ENCODE measurements at places on chromosomes 12 and 14.

DNA sequence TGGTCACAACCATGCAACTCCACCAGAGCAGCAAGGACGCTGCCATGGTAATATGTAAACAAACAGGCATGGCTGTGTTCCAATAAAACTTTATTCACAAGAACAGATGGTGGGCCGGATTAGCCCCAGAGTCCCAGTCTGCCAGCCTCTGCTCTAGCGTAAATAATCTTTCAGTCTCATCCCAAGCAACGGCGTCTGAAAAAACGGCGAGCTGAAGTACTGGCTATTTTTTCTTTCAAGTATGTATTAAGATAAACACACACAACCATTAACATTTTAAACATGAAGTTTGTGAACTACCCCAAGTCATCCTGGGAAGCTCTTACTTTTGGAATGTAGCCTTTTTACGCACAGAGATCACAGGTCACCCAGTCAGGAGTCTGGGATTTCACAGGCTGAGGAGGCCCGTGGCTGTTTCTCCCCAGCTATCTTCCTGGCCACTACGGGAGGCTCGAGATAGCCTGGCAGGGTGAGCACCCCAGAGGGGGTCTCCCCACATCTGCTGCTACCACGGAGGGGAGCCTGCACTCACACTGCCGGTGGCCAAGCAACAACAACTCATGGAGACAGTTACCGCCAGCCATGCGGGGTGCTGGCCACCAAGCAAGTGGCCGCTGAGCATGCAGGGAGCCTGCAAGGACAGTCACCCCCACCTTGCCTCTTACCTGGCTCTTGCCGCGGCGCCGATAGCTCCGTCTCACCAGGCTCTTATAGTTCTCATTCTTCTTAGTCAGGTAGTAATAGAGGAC lies 124.6 kb downstream of the RFLNA start:
- DNase-seq: no peak

- no peak for DNase-seq
Observed at GRCh38 chr12:6914947-6915788, 788 bp downstream of the ENO2 start.

DNA sequence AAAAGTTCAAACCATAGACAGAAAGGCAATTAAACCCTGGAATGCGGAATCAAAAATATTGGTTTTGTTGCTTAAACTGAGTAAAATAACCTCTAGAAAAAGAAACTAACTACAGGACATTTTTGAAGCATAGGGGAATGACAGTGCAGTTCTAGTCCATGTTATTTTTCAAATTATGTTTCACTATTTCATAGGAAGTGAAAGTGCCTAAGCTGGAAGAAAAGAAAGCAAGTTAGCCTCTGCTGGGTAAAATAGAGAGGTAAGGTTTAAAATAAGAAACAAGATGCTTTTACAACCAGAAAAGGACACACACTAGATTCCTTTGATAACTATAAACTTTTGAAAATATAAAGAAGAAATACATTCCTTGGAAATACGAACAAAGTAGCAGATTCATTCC lies 1.1 kb downstream of the CLECL1 start:
- DNase-seq: no peak

DNA sequence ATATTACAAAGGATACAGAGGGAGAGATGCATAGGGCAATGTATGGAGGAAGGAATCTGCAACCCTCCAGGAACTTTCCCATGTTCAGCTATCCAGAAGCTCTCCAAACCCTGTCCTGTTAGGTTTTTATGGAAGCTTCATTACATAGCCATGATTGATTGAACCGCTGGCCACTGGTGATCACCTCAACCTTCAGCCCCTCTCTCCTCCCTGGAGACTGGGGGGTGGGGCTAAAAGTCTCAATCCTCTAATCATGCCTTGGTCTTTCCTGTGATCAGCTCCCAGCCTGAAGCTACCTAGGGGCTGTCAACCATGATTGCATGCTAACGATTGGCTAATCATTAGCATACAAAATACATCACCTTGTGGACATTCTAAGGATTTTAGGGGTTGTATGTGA lies 123.4 kb downstream of the ST8SIA1 start:
- DNase-seq: no peak

- DNase-seq: no peak
Observed at GRCh38 chr12:42284157-42284556, 41.7 kb downstream of the ZCRB1 start.

DNA sequence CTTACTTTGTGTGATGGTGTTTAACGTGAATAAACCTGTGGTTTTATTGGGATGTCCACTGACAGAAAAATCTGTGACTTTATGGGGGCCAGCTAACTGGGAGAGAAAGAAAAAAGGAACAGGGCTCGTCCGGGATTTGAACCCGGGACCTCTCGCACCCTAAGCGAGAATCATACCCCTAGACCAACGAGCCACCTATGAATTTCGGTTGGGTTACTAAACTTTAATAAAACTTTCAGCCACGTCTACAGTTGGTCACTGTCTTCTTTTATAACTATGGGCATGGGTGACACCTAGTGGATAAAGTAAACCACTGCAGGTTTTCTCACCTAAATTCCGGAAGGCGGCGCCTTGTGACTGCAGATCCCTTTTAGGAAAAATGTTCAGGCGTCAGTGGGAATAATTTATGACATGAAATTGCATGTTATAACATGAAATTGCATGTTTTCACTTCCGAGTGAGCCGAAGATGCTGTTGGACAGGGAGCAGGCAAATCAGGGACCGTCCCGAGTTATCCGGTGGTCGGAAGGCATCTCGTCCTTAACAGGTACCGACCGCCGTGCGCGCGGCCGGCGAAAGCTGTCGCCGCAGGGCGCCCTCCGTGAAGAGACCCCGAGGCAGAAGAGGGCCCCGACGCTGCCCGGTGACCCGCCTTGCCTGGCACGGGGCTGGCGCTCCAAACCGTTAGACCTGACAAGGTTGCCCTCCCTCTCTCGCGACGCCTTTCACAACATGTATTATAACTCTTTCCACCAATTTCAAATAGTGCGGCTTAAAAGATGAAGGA lies 18.2 kb upstream of the RNASE12 start:
- DNase-seq: peak; percentile 67

- DNase-seq: no peak
Observed at GRCh38 chr14:100777818-100778525, 47.9 kb upstream of the MEG3 start.

- no peak for DNase-seq
Observed at GRCh38 chr12:41277100-41277945, 89.2 kb downstream of the PDZRN4 start.

DNA sequence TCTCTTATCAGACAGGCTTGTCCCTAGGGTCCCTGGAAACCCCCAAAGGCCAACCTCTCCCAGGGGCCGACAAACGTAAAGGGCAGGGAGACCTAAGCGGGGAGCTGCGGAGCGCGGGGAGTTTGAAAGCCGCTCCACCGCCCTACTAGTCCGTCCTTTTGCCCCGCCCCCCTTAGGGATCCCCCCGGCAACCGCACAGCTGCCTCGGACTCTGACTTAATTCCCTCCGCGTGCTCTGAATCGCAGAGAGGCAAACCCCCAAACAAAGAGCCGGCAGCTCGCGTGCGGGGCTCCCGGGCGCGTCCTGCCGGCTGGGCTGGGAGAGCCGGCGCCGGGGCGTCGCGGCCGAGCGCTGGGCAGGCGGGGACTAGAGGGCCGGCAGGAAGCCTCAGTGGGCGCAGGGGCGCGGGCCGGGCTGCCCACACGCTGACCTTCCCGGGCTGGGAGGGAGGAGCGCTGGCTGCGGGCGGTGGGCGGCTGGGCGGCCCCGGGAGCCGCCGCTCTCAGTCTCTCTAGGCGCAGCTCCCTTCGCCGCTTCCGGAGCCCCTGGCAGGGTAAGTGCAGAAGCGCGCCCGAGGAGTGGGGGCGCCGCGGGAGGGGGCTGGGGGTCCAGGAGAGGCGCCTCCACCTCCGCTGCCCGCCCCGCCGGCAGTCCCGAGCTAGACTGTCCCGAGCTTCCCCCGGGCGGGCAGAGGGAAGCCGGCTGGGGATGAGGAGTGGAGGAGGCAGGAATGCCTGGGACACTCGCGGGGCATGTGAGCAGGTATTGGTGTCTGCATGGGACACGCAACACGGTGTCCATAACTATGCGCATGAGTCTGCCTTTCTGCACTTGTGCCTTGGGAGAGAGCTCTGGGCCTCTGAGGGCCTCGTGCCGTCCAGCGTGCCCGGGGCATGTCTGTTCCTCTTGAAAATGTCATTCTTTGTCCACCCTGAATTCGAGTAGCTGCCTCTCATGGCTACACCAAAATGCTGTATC lies at the start of gene TSPAN11:
Gene TSPAN11 (plus strand): TSS at position 506 of the 979 bp plus-strand sequence. CDS start 27,244 bp downstream, outside the sequence.
- peak; percentile 19 for DNase-seq

DNA sequence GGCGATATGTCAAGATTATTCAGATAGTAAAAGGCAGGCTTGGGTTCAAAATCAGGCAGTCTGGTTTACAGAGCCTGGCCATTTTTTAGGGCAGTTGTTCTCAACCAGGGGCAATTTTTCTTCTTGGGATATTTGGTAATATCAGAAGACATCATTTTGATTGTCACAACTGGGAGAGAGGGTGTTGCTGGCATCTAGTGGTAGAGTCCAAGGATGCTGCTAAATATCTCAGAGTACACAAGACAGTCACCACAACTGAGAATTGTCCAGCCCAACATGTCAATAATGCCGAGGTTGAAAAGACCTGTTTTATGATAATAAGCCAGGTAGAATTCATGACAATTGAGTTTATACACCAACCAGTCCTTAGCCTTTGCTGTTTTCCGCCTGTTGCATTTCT lies 733.9 kb downstream of the NRXN3 start:
- no peak for DNase-seq

DNA sequence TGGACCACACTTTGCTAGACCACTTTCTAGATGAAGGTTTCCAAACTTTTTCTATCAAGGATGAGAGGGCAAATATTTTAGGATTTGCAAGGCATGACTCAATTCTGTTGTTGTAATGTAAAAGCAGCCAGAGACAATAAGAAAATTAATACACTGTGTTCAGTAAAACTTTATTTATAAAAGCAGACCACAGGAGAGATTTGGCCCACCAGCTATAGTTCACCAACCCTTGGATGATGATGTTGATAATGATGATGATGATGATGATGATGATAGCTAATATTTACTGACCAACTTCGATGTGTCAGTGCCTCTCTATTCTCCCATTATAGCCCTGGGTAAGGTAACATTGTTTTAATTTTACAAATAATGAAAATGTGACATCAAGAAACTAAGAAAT lies 156.5 kb downstream of the BTG1 start:
- no peak for DNase-seq

DNA sequence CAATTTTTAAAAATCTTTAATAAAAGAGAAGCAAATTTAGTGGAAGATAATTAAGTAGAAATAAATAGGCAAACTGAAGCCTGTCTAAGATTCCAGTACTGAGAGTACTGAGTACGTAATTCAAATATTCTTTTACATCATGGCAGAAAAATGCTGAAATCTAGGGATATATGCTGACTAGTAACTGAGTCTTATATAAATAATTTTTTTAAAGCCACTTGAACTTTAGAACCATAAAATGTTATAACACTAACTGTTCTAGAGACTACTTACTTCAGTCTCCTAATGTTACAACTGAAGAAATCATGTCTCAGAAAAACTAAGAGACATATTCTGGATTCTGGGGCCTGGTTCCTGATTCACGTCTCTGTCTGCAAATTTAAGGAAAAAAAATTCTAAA lies 230.6 kb upstream of the PLEKHG7 start:
- no peak for DNase-seq

- DNase-seq: no peak
Observed at GRCh38 chr14:29648045-29648444, 279.6 kb downstream of the PRKD1 start.

DNA sequence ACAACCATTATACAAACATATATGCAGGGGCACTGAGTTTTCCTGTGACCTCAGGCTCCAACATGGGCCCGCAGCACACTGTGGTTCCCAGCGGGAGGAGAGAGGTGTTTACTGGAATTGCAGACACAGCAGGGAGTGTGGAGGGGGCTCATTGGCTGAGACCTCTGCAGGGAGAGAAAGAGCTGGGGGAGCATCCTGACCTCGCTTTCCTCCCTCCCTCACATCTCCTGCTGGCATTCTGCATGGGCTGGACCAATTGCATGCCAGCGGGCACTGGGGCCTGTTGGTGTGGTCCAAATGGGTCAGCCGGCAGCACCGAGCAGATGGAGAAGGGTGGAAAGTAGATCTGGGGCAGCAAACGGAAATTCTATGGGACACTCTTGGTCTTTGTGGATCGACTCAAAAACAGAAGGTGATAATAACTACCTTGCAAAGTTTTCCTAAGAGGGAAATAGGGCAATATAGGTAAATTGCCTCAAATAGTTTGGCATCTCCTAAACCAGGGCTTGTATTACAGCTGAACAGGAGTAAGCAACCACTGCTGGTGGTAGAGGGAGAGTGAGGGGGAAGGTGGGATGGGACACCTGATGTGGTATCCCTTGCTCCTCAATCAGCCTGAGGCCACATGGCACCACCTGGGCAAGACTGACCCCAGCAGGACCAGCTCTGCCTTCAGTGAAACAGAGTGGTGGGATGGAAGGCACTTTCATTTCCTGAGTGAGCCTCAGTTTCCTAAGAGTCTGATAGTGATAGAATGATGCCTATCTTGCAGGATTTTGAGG lies 86.9 kb downstream of the NTF3 start:
- no peak for DNase-seq

DNA sequence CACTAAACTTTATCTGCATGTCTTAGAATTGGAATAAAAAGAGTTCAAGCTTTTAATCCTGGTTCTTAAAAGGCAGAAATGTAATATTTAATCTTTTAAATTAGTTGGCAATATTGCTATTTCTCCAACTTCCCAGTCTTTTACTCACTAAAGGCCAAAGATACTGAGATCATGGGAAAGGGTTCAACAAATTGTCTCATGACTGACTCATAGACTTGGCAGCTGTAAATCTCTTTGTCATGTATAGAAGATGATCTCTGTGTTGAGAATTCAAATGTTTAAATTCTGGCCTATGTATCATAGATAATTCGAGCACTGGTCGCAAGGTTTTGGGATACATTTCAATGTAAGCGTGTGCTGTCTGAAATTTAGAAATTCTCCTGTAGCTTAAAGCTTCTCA lies 40.1 kb upstream of the STRAP start:
- DNase-seq: no peak

DNA sequence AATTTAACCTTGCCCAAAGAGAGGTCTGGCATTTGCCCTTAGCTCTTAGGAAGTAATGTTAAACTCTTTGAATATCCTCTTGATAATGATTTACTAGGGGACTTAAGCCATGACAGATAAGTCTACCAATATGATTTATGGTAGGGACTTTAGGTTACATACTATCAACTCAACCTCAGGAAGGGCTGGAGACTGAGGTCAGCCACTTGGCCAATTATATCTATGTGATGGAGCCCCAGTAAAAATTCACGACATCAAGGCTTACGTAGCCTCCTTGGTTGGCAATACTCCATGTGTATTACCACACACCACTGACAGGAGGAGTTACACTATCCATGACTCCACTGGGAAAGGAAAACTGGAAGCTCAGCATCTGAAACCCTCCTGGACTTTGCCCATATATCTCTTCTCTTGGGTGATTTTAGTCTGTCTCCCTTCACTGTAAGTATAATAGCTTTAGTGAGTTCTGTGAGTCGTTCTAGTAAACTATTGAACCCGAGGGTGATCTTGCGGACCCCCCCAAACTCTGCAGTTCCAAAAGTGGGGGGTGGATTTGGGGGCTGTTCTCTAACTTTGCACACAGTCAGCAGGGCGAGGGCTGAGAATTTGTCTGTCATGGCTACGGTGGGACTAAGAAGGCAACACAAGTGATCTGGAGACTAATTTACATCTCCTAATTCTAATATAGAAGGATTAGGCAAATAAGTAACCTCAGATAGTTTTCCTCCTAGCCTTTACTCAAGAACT lies 62.3 kb downstream of the R3HDM2 start:
- no peak for DNase-seq
